ENCODE measurements at places on chromosomes 1 and 21. TPM values are rescaled to one million over a fixed set of nuclear protein-coding genes. Genes with fewer than 3 reads are reported as not detected.
A peak's percentile ranks its signal among the peaks of the same experiment; 100 is the strongest.

- peaks cover 31% of the 10 kb centered on the region for H3K4me1 ChIP-seq
- peak; percentile 71 for DNase-seq
- no peaks in the 10 kb centered on the region for H3K27me3 ChIP-seq
- peak overlapping the region; percentile 93 for H3K27ac ChIP-seq
- H3K4me3 ChIP-seq: peak overlapping the region; percentile 46
Measured at GRCh38 chr1:111516005-111516535, 12.6 kb upstream of the ADORA3 start.

- no peaks in the 10 kb centered on the region for H3K36me3 ChIP-seq
- H3K27ac ChIP-seq: no peak overlapping the region
Measured at GRCh38 chr1:61612602-61613001, 112.3 kb downstream of the TM2D1 start.

DNA sequence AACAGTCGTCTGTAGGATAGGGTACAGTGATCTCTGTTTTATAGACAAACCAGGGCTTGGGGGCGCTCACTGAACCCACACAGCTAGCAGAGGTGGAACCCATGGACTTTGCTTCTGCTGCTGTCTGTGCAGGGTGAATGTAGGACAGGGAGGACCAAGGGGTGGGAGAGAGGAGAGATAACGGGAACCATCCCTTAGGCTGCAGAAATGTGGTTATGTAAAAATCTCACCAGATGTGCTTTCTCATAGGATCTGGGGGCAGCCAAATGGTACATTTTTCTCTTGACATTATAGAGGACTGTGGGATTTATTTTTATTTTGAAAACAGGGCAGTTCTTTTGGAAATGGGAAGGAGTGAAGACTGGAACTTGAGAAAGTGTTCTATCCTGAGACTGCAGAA lies 8.7 kb downstream of the NFASC start:
- no peaks in the 10 kb centered on the region for H3K36me3 ChIP-seq
- no peak for DNase-seq

- H3K36me3 ChIP-seq: peaks cover 9% of the 10 kb centered on the region
- DNase-seq: peak; percentile 56
- no peaks in the 10 kb centered on the region for H3K27me3 ChIP-seq
- no peak overlapping the region for H3K4me3 ChIP-seq
Measured at GRCh38 chr1:225825607-225826007, 15.7 kb downstream of the EPHX1 start.

The TMEM269 gene
- not detected for total RNA-seq

The RAVER2 gene
- total RNA-seq: 12.7 TPM

Data from sigmoid colon (tissue), 7 donors.